Anterior cingulate cortex (tissue), 58 donors: ENCODE measurements at places on chromosomes 12 and 14.

GRCh38 chr12:95143621-95144205 is 70.3 kb upstream of the NR2C1 start:
- no peak for DNase-seq

GRCh38 chr14:86296173-86296572 is 766.2 kb downstream of the FLRT2 start:
- DNase-seq = no peak

DNA sequence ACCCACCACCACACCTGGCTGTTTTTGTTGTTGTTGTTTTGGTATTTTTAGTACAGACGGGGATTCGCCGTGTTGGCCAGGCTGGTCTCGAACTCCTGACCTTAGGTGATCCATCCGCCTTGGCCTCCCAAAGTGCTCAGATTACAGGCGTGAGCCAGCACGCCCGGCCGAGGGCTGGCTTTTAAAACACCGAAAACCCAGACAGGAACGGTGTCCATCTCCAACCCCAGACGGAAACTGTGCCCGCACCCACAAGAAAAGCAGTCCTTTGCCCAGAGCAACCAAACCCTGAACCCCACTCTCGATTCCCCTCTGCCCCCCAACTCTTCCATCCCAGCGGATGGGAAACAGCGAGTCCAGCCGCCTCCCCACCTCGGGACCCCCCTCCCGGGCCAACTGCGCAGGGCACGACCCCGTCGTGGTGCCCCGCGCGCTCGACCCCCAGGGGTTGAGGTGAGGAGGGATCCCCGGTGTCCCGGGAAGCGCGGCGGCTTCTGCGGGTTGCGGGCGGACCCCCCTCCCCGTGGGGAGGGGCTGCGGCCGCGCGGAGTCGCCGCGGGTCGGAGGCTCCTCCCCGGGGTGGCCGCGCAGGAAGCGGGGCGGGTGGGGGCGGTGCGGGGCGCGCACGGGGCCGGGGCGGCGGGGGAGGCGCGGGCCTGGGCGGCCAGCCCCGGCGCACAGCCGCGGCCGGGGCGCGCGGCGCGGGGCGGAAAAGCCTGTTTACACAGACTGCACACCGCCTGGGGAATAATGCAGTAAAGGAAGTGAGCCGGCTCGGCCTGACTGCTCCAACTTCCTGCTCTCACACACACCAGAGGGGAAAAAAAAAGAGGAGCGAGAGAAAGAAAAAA is at the start of gene ELK3:
Gene ELK3, plus strand, starts transcription at position 651 of the 851 bp plus-strand sequence.
- DNase-seq = no peak

- no peak for DNase-seq
These were observed 202.7 kb downstream of the RASSF9 start for GRCh38 chr12:85633491-85633890.

GRCh38 chr14:32719601-32720000 is 219.1 kb upstream of the NPAS3 start:
- no peak for DNase-seq

DNA sequence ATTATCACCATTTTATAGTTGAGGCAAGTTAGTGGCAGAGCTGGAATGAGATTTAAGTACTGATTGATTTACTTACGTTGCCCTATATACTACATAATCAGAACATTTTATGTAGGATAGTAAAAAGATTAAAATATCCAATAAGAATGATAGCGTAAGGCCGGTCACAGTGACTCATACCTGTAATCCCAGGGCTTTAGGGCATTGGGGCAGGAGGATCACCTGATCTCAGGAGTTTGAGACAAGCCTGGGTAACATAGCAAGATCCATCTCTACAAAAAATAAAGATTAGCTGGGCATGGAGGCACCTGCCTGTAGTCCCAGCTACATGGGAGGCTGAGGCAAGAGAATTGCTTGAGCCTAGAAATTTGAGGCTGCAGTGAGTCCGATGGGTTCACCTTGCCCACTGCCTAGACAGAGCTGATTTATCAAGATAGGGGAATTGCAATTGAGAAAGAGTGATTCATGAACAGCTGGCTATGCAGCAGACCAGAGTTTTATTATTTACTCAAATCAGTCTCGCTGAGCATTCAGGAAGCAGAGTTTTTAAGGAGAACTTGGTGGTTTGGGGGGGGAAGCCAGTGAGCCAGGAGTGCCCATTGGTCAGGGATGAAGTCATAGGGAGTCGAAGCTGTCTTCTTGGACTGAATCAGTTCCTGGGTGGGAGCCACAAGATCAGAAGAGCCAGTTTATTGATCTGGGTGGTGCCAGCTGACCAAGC is 24.7 kb upstream of the SGPP1 start:
- no peak for DNase-seq

DNA sequence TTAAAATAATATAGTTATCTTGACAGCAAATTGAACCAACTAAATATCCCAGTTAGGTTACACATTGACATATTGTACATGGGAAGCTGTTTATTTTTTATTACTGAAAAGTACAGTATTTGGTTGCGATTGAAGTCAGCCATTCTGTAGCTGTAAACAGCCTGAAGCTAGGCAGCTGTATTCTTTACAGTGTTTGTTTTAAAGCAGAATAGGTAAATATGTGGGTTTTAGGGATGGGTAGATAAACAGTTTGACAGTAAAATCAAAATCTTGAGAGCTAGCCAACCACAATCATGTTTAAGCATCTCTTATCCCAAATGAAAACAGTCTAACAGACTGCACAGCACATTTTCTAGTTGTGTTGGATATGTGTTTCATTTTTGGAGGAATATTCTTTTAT is 45.7 kb downstream of the TTC6 start:
- no peak for DNase-seq

DNA sequence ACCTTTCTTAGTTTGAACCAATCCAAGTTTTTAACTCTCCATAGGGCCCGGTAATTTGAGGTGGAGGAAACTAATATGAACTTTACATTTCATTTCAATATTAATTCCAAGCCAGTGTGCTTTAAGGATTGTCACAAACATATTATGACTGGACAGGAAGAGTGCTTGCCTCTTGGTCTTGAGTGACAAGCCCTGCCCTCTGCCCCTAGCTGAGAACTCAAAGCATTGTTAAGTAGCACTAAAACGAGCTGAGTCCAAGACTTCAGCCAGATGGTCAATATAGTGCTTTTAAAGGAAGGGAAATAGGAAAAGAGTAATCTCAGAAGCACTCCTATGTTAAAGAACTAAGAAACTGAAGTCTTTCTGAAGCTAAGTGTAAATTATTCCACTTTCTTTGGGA is 17.1 kb downstream of the TRMT5 start:
- no peak for DNase-seq

DNA sequence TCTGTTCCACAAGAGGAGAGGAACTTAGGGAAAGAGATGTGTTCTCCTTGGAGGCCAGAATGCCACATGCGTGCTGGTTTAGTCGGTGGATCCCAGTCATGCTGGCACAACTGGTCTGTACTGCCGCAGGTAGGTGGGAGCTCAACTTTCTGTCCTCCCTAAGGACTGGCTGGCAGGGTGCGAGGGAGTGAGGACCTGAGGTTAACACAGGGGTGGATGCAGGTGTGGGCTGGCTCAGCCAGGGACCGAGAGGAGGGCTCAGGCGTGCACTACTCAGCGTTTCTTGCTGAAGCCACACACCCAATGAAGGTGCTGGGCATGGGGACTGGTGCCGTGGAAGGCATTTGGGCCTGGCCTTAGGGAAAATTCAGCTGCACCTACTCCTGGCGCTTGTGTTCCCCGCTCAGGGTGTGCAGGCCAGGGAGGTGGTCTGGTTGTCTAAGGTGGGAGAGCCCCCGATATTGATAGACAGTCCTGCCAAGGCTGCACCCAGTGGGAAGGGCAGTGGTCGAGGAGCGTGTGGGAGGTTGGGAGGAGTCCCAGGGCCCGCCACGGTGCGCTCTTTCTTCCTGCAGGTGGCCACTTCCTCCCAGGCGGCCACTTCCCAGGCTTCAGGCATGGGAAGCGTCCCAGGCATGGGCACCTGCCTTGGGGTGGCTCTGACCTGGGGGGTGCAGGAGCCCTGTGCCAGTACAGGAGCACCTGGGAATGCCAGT is 138.4 kb downstream of the ADGRD1 start:
- DNase-seq = no peak

DNA sequence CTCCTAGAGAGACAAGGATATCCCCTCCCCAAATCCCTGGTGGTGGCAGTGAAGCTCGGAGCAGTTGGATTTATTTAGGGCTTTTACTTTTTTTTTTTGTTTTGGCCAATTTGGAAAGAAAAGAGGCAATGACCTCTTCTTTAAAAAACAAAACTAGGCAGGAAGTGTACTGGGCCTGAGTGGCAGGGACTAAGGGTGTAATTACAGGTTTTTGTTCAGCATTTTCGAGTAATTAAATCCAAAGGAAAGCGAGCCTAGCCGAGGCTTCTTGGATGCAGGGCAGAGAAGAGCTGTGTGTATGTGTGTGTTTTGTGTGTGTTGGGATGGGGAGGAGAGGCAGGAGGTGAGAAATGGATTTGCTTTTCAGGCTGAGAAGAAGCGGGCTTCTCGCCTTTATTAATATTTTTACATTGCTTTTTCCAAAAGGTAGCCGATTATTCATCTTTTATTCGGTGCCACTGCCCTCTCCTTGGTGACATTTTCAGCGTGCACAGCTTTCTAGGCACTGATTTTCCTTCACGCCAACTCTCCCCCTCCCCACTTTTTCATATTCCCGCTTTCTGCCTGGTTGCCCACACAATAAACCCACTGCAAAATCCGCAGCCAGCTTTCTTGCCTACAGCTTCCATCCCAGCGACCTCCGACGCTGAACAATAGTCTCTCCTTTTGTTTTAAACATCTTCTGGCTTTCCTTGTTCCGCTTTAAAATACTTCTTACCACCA is 8.9 kb upstream of the IRF2BPL start:
- DNase-seq = peak; percentile 29

GRCh38 chr14:68036202-68036601 is 216.6 kb downstream of the RAD51B start:
- no peak for DNase-seq

GRCh38 chr12:40393026-40393425 is 168.2 kb downstream of the LRRK2 start:
- no peak for DNase-seq

- no peak for DNase-seq
These were observed 9.8 kb downstream of the CHPT1 start for GRCh38 chr12:101707131-101707782.

DNA sequence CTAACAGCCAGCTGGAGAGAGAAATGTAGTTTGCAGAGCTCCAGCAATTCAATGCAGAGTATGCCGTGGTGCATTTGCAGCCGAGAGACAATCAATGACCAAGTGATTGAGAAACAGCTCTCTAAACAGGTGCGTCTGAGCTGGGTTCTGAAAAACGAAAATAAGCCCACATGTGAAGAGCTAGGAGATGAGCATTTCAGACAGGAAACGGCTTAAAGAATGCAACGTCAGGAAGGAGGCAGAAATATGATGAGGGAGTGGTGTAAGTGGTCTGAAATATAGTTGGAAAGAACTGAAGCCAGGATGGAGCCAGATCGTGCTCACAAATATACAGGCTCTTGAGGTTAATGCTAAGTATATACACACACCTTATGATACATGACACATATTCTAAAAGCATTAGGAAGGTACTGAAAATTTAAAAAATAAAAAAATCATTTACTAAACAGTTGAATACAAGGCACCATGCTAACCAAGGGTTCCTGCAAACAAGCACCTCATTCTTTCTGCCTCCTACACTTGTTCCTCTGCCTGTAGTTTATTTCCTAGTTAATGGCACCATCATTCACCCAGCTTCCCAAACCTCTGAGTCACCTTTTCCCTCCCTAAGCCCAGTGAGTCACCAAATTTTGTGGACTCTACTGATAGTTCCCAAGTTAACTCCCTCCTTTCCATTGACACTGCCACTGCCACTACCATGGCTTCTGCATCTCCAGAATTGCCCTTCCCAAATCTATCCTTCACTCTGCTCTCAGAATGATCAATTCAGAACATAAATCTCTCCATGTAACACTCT is 2.3 kb upstream of the GARIN2 start:
- DNase-seq = no peak

DNA sequence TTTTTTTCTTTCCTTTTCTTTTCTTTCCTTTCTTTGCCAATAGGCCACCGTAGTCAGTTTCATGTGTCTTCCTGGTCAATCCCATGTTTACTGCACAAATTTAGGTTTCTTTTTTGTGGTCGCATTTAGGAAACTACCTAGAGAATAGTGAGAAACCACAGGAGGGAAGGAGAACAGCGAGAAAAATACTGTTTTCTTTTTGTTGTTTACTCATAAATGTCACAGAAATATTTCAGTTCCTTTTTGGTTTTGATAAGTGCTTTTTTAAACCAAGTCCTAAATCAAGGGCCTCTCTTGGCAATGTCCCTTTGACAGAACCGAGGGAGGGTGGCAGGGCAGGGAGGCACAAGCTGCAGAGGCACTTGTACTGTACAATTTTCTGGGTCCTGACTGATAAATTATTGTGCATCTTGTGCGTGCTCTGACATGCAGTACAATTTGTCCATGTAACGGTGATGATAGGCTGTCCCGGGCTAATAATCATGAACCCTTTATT is 326.1 kb downstream of the CACNA1C start:
- no peak for DNase-seq

DNA sequence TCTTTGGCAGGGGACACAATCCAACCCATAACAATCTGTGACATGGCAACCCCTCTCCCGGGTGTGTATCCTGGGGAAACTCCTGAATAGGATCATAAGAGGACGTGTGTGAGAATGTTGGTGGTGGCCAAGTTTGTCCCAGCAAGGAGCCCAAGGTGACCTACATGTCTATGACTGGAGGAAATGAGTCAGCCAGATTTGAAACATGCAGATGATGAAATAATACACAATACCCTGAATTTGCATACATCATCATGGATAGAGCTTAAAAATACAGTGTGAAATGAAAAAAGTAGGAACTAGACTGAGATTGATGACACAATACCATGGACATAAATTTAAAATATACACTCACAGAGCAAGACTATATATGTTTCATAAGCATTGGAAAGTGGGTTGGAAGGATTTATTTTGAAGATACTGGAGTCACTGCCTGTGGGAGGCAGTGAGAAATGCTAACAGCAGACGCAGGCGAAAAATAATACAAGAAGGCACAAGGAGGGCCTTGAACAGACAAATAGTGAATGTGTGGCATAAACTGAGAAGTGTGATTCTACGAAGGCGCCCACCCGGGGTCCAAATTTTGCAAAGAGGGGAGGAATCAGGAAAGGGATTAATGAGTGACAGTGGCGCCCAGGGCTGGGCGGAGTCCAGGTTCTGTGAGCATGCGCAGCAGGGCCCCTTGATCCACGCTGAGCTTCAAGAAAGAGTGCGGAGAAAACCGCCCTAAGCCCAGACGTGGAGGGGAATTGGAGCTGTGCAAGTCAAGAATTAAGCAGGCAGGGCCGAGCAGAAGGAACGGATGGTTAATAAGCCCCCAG is 7.0 kb upstream of the MAP1LC3B2 start:
- no peak for DNase-seq

DNA sequence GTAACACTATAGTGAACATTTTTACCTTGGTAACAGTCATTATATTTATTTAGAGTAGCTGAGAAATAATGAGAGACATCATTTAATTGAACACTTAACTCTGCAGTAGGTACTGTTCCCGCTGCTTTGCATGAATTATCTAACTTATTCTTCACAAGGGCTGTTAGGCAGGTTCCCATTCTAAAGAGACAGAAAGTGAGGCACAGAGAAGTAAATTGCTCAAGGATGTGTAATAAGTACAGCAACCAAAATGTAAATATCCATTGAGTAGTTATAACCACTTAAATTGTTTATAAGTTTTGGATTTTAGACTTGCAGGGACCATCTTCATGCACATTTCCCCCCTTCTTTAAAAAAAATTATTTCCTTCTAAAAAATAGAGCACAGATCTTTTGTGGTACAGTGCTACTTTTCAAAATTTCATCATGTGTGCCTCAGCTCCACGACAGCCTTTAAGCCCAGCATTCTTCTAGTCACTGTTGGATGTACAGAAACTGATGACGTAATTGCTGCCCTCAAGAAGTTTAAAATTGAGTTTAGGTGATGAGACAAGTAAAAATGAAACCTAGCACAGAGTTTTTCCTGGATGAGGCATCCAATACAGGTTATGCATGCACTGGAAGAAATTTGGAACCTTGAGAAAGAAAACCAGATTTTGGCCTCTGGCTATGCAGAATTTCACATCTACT is 6.0 kb upstream of the MANSC4 start:
- no peak for DNase-seq
